ENCODE measurements at places on chromosomes 12 and 14.

GRCh38 chr14:70139384-70139783 is 49.4 kb downstream of the SLC8A3 start:
- no peak for DNase-seq

DNA sequence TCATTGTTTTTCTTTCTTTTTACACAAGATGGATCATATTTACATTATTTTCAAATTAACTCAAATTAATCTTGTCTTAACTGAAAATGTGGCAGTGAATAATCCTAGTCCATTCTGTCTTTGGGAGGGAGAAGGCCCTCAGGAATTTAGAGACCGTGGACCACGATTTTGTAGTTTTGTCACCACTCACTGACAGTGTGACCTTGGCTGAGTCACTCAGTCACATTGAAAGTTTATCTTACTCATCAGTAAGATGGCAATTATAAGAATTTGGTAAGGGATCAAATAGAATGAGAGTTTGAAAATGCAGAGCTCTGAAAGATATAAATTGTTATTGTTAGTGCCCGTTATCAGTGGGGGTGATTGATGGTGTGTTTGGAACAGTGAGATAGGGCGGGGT is 16.4 kb downstream of the FOXJ2 start:
- no peak for DNase-seq

GRCh38 chr12:108299516-108299915 is 39.6 kb downstream of the CMKLR1 start:
- DNase-seq: no peak

DNA sequence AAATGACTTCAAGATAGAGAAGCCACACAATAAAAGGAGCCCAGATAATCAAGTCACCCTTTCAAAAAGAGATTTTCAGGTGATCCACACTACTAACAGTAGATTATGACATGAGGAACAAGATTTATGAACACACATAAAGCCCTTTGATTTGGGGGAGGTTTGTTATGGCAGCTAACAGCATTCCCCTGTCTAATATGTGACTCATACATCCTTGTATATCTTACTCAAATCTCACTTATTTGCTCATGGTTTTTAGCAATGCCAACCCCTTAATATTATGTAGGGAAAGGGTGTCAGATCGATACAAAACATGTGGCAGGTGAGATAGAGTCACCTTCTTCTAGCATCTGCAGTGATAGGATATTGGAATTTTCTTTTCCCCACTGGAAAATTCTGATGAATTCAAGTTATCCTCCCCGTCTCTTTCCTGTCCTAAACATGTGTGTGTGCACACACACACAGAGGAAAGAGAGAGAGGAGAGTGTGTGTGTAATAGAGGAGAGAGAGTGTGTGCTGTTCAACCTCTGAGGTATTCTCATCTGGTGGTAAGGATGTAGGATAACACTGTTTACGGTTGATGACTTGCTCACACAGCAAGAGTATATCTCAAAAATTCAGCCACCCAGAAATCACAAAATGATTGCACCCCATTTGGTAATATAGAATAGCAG is 319.9 kb downstream of the KCNC2 start:
- peak; percentile 61 for DNase-seq

DNA sequence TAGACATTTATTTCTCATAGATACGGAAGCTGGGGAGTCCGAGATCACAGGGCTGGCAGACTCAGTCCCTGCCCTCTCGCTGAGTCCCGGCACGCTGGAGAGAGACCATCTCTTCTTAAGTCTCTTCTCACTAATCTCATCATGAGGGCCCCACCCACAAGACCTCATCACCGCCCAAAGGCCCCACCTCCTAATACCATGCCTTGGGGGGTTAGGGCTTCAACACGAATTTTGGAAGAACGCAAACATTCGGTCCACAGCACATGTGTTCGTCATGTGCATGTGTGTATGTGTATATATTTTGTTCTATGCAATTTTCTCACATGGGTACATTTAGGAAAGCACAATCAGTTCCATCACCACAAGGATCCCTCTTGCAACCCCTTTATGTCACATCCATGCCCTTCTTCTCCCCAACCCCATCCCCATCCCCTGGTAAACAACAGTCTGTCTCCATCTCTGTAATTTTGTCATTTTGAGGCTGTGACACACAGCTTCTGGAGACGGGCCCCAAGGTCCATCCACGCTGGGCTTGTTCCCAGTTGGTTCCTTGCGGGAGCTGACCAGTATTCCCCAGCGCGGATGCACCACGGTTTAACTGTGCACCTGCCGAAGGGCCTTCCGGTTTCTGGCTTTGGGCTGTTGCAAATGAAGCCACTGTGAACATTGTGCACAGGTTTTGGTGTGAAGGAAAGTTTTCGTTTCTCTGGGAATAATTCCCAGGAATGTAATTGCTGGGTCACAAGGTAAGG is 317.5 kb upstream of the DIO3 start:
- no peak for DNase-seq

DNA sequence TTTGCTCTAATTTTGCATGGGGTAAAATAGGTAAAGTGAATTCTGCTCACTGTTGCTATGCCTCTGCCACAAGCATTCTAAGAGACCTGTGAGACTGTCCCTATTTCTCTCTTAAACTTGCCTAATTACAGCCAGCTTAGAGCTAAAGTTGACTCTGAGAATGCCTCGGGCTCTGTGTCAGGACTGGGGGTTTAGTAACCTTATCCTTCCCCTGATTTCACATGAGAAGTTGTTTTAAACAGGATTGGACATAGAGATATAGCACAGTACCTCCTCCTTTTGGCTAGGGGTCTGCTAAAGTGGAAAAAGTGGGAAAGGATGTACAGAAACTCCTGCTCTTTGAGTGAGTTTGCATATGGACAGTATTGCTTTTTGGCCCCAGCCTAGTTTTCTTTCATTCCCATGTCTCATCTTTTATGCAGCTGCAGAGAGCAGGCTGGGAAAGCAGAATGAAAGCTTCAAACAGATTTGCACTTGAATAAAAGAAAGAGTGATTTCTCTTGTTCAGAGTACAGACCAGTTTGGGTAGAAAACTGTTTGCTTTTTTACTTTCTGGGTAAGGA is 122.0 kb downstream of the RAD51B start:
- DNase-seq: no peak

DNA sequence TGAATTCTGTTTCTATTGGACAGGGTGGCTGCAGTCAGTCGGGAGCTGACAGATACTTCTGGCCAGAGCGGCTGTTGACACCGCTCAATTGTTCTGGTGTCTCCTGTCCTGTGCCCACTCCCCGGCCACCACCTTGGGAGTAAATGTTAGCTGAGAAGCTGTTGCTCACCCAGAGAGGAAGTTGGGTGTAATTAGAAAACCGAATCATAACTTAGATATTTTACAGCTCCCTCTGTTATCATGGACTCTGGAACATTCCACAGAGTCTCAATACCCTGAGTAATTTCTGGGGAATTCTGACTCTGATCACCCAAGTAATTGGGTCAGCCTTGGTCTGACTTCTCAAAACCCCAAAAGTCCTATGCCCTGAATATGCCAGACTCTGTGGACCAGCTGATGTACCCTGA is 58.3 kb upstream of the RFLNA start:
- peak; percentile 3 for DNase-seq

DNA sequence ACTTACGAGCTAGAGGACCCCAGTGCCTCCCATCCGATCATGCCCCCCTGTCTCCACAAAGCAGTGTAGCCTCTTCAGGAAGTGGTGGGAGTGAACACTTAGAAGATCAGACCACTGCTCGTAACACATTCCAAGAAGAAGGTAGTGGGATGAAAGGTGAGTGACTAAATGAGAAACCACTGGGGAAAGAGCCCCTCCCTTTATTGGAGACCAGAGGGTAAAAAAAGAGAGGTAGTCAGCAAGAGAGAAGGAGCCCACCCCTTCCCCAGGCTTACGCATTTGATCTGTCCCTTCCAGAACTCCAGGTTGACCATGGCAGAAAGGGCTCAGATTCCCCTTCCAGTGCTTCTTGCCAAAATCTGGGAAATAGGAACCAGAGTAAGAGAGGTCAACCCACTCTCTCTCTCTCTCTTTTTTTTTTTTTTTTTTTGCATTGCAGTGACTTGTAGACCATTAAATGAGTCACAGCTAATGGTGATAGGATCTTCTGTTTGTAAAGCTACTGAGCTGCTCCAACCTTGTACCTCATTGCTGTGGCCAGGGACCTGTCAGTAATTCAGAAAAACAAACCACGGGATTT is 165.4 kb downstream of the GCH1 start:
- peak; percentile 21 for DNase-seq

DNA sequence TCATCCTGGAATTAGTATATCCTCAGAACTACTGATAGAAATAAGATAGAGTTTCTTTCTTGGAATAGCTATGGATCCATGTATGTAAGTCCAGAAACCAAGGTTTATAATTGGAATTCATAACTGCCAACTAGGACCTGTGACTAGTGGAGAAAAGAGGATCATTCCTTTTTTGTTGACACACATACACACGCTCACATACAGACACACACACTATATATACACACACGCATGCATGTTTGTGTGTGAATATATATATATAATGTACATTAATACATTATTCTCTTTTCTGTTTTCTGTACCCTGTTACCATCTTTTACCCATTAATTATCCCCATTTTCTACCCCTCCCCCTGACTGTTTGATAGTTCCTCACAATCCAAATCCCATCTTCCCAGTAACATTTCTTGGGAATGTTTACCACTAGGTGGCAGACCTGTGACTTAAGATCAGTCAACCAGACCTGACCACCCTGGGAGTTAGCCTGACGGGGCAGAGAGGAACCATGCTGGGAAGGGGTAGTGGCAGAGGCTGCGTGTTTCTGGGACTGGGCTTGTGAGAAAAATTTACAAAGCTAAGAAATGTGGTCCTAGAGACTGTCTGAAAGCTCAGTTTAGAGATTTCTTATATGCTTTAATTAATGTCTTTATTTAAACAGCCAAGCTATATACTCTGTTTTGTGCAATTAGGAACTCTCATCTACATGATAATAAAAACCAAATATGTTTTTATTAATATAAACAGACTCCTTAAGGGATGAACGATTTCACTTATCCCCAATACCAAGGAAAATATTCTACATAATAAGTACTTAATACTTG is 308.0 kb downstream of the PPFIA2 start:
- peak; percentile 79 for DNase-seq

DNA sequence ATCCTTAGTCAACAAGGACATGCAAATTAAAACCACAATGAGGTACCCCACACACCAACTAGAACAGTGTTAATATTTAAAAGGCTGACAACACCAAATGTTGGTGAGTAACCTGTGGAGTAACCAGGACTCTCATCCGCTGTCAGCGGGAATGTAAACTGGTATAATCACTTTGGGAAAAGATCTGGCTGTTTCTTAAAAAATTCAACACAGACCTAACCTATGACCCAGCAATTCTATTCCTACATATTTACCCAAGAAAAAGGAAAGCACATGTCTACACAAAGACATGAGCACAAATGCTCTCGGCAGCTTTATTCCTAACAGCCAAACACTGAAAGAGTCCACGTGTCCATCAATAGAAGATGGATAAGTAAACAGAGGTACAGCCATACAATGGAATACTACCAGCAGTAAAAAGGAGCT is 26.6 kb downstream of the NRDE2 start:
- DNase-seq: no peak

DNA sequence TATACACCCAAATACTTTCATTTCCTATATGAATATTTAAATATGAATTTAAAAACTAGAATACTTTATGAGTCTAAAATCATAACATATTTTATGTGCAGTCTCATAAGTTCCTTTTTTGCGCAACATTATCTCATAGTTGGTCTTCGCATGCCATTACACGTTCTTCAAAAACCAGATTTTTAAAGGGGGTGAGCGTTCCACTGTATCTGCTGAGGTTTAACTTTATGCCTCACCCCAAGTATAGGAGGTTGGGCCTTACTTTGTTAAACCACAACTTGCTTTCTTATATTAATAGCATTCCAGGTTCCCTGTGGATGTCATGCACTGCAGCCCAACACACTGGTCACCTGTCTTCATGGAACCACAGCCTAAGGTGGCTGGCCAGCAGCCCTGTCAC is 118.6 kb downstream of the APAF1 start:
- no peak for DNase-seq

GRCh38 chr14:96826818-96827217 is 29.6 kb downstream of the VRK1 start:
- DNase-seq: no peak

- no peak for DNase-seq
These were observed 66.9 kb downstream of the DNAH10 start for GRCh38 chr12:123828854-123829547.

GRCh38 chr12:78885466-78885865 is 20.9 kb downstream of the SYT1 start:
- no peak for DNase-seq

- no peak for DNase-seq
These were observed 48.2 kb downstream of the FOXA1 start for GRCh38 chr14:37546621-37547447.

DNA sequence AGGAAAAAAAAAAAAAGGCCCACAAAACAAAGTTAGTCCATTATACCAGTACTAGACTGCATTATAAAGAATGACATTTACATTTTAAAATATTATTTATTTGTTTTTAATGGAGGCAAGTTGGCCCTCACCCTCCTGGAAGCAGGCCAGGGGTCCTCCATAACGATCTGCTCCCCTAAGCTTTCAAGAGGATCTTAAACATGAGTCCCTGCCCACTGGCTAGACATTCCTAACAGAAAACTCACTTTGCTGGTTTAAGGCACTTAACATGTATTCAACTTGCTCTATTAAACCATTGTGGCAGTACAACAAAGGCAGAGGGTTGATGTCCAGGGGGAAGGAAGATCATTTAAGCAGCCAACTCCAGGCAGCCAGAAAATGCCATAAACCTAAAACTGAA is 111.4 kb downstream of the STXBP6 start:
- DNase-seq: no peak

DNA sequence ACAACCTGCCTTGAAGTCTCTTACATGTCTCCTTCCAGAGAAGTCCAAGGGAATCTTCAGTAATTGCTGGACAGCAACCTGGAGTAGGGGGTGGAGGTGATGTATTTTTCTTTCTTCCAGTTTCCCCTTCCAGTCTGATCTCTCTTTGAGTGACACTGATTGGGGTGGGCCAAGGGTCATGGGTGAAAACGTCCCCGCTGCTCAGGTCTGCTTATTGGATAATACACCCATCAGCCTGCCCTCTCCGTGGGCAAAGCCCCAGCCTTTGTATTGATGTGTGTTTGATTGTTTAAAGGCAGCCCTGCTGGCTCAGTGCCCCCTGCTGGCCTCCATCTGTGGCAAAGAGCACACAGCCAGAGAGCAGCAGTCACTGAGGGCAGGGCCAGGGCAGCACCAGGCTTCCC is 35.7 kb upstream of the ATP2A2 start:
- DNase-seq: no peak

DNA sequence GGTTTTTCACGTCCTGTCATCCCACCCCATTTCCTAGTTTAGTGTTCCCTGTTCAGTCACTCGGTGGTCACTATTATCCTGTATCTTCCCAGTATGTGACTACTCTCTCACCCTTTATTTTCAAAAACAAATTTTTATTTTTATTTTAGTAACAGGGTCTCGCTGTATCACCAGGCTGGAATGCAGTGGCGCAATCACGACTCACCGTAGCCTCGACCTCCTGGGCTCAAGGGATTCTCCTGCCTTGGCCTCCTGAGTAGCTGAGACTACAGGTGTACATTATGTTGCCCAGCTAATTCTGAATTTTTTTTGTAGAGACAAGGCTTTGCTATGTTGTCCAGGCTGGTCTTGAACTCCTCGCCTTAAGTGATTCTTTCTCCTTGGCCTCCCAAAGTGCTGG is 20.1 kb upstream of the PRICKLE1 start:
- DNase-seq: no peak

All from RKO (cell line).